Heart right ventricle (tissue), 16 donors: ENCODE measurements at places on chromosomes 16 and 17. TPM values are rescaled to one million over a fixed set of nuclear protein-coding genes. Genes with fewer than 3 reads are reported as not detected.

Gene SOX8
- polyA plus RNA-seq, result 0.97 TPM

Gene GCGR
- 0.03 TPM for polyA plus RNA-seq

Gene SMTNL2
- polyA plus RNA-seq, result 2.7 TPM

Gene DNASE1L2
- polyA plus RNA-seq, result 1.2 TPM

Gene HS3ST3A1
- polyA plus RNA-seq, result not detected

Gene IL21R
- polyA plus RNA-seq, result not detected
